Chondrocyte (in vitro differentiated cells): ENCODE measurements at places on chromosomes 7 and 10. TPM values are rescaled to one million over a fixed set of nuclear protein-coding genes. Genes with fewer than 3 reads are reported as not detected.

DNA sequence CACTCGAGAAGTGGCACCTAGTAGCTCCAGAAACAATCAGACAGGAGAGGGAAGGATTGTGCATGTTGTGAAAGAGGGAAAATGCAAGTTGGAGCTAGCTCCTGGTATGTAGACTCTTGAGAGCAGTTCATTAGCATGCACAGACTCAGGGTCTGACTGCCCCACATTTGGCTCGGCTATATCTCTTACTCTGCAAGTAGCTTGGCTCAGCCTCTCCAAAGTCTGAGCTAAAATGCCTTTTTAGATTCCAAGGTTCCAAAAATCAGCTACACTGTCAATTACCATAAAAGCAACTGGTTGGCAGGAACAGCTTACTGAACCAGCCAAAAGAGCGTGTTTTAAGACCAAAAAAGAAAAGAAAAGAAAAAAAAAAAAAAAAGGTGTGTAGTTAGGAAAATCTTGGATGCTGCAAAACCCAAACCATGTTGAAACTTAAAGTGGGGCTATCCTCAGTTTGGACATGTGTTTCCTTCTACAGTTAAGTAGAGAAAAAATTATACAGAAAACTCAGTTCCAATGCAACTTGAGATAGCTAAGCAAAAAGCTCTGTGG lies 65.5 kb downstream of the MKX start:
- no peaks in the 10 kb centered on the region for H3K27me3 ChIP-seq
- peaks cover 25% of the 10 kb centered on the region for H3K4me1 ChIP-seq
- peak overlapping the region; percentile 10 for H3K4me3 ChIP-seq
- no peaks in the 10 kb centered on the region for H3K36me3 ChIP-seq
- DNase-seq = no peak

- no peaks in the 10 kb centered on the region for H3K36me3 ChIP-seq
- no peak for DNase-seq
- H3K4me3 ChIP-seq = no peak overlapping the region
- H3K27ac ChIP-seq = no peak overlapping the region
These were observed 9.6 kb upstream of the AGR3 start for GRCh38 chr7:16891338-16891737.

- H3K4me3 ChIP-seq = no peak overlapping the region
- H3K36me3 ChIP-seq = peaks cover 11% of the 10 kb centered on the region
- no peak for DNase-seq
- no peaks in the 10 kb centered on the region for H3K27me3 ChIP-seq
- H3K4me1 ChIP-seq = no peaks in the 10 kb centered on the region
These were observed 44.4 kb downstream of the SCD start for GRCh38 chr10:100391163-100392002.

DNA sequence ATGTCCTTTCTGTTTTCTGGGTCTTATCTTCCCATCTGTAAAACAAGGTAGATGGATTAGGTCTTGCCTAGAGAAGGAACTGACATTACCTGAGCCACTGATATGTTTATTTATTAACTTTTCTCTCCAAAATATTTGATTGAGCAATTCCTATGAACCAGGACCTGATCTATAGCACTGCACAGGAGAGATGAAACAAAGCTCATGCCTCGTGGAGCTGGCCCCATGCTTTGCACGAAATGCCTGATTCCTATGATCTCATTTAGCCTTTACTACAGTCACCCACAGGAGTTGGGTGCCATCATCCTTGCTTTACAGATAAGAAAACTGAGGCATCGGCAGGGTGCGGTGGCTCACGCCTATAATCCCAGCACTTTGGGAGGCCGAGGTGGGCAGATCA lies 48.2 kb upstream of the ZMIZ1 start:
- peaks cover 4% of the 10 kb centered on the region for H3K27me3 ChIP-seq
- no peak overlapping the region for H3K27ac ChIP-seq
- no peaks in the 10 kb centered on the region for H3K36me3 ChIP-seq
- peaks cover 3% of the 10 kb centered on the region for H3K4me1 ChIP-seq

DNA sequence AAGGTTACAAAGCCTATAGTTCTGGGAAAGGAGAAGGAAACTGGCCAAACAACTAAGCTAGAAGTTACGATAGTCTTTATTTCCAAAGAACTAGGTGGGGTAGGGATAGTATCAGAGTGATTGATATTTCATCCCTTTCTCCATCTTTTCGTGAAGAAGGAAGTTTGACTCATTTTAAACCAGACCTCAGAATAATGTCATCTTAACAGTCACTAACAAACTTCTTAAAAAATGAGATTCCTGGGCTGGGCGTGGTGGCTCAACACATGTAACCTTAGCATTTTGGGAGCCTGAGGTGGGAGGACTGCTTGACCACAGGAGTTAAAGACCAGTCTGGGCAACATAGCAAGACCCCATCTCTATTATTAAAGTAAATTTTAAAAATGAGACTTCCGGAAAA lies 69.4 kb downstream of the ARL4A start:
- peaks cover 4% of the 10 kb centered on the region for H3K36me3 ChIP-seq
- H3K27me3 ChIP-seq = no peaks in the 10 kb centered on the region
- H3K4me1 ChIP-seq = peaks cover 33% of the 10 kb centered on the region
- no peak overlapping the region for H3K4me3 ChIP-seq
- DNase-seq = no peak
- no peak overlapping the region for H3K27ac ChIP-seq

DNA sequence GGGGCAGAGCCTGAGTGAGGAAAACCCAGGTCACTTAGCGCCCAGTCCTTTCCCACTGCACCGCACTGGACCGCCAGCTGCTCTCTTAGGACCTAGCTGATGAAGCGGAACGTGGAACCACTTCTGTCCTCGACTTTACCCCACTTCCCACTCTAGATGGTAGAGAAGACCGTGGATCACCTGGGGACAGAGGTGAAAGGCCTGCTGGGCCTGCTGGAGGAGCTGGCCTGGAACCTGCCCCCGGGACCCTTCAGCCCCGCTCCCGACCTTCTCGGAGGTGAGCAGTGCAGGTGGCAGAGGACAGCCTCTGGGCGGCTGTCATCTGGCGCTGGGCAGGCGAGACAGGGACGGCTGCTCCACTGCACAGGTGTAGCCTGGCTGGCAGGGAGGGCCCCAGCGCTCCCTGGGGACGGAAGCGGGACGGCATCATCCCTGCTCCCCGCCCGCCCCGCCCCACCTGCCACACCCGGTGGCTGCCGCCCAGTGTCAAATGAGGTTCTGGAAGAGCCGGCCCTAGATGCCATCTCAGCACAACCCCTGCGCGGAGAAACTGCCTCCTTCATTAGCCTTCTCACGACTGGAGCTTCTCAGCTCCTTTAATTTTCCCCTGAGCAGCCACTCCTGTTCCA lies 11.7 kb downstream of the PLAC9 start:
- peaks cover 21% of the 10 kb centered on the region for H3K36me3 ChIP-seq
- no peaks in the 10 kb centered on the region for H3K27me3 ChIP-seq
- peak overlapping the region; percentile 94 for H3K27ac ChIP-seq

DNA sequence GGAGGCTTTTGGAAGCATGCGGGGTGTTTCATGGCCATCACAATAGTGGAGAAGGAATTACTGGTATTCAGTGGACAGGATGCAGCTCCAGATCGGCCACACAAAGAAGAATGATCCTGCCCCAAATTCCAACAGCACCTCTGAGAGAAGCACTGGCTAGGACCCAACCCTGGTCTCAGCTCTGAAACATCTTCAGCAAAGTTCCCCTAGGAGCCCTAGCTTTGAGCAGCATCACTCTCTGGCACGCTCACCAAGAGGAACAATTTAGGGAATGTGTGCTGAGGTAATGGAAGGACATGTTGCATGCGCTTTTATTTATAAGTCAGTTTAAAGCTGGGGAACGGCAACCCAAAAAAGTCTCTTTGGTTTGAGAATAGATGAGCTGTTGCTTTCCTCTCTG lies 5.5 kb upstream of the OPN1SW start:
- peaks cover 6% of the 10 kb centered on the region for H3K36me3 ChIP-seq
- no peaks in the 10 kb centered on the region for H3K27me3 ChIP-seq
- no peak for DNase-seq

- H3K4me1 ChIP-seq = peaks cover 6% of the 10 kb centered on the region
- H3K27me3 ChIP-seq = peaks cover 43% of the 10 kb centered on the region
- no peak overlapping the region for H3K27ac ChIP-seq
- H3K36me3 ChIP-seq = peaks cover 2% of the 10 kb centered on the region
These were observed 47.2 kb downstream of the NEURL1 start for GRCh38 chr10:103540722-103541121.

DNA sequence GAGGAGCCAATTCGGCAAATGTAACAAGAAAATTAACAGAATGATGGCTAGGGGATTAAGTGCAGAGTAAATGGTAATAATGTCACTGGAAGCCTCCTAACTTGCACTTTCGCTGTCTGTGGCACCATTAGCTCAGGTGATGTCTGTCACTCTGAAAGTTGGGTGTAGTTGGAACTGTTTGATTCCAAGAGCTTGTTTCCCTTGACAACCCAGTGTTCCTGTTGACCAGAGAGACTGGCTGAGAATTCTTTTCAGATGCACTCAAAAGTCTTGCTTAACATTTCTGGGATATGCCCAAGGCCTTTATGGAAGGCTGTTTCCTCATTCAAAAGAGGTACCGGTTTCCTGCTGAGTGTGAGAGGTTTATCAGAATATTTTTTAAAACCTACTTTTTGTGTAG lies 49.6 kb downstream of the PLPP4 start:
- peaks cover 18% of the 10 kb centered on the region for H3K4me1 ChIP-seq
- DNase-seq = no peak
- H3K27ac ChIP-seq = no peak overlapping the region
- H3K27me3 ChIP-seq = no peaks in the 10 kb centered on the region
- no peaks in the 10 kb centered on the region for H3K36me3 ChIP-seq

The CHN2 gene
- total RNA-seq = 0.50 to 1.7 TPM (median 0.56 TPM) in 3 replicates

The AVL9 gene
- 27.2 to 30.4 TPM (median 27.9 TPM) in 3 replicates for total RNA-seq

The TEX36 gene
- not detected in 3 replicates for total RNA-seq
